Stimulated activated CD4-positive, alpha-beta T cell treated with anti-CD3 and anti-CD28 coated beads, Interleukin-1b, Interleukin-23, amount 100 ng/mL, for 48 hours (primary cell): ENCODE measurements at places on chromosomes 4 and X.

- DNase-seq: no peak
Observed at GRCh38 chr4:72701987-72702819, 133.2 kb upstream of the ADAMTS3 start.

- no peak for DNase-seq
Observed at GRCh38 chrX:107747596-107748161, 27.9 kb downstream of the TSC22D3 start.

DNA sequence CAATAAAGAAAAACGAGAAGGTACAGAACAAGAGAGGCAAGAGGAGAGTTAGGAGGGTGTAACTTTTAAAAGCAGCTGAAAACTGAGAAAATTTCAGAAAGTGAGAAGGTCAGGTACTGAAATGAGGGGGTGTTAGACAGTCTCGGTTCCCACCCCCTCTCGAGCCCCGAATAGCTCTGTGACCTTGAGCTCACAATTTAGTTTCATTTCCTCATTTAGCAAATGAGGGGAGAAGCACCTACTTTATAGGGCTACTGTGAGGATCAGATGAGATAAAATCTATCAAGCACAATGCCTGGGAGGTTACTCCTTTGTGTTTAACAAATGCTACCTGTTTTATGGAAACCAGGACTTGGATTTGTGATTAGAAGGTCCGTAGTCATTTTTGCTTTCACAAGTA lies 4.9 kb downstream of the UGT8 start:
- no peak for DNase-seq

GRCh38 chr4:88938138-88938537 lies 118.8 kb downstream of the FAM13A start:
- DNase-seq: no peak

- no peak for DNase-seq
Observed at GRCh38 chr4:38166768-38167167, 206.6 kb downstream of the PTTG2 start.

GRCh38 chrX:69150281-69150960 lies 14.8 kb downstream of the PJA1 start:
- no peak for DNase-seq

DNA sequence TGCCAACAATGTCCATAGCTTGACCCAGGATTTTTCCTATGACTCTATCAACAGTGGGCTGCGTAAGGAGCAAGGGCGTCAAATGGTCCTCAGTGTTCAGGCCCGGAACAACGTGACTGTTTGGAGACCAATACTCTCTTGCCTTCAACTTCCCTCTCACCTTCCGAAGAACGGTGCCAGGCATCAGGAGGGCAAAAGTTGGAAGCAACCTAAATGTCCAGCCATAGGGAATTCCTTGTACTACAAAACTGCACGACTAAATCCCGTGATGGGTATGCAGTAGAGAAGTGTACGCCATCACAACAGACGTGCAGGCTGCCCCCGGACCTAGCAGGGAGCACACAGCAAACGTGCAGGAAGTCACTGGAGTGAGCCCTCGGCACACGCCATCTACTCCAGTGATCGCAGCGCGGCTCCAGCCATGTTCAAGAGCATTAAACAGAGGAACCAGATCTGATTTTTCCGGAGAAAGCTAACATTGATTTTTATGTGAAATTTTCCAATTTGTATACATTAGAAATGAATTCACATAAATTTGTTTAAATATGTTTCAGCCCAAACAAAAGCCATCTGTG lies 79.0 kb downstream of the JAKMIP1 start:
- no peak for DNase-seq

GRCh38 chrX:70196961-70197720 lies 19.9 kb downstream of the DGAT2L6 start:
- peak; percentile 59 for DNase-seq

DNA sequence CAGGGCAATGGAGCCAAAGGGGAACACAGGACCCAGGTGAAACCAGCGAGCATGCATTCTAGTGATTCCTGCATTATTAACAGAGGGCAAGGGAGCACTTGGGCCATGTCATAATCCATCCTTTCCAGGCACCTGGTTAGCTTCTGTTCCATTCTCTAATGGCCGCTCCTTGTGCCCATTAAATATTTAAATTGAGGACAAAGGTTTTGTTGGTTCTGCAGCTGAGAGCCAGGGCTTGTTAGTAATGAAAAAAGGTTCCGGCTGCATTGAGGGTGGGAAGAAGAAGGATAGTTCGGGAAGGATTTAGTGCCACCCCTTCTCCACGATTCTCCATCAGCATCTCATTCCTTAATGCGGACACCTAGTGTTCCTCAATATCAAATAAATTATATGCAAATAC lies 13.6 kb downstream of the SOD3 start:
- no peak for DNase-seq

- DNase-seq: no peak
Observed at GRCh38 chrX:47204970-47205369, 11.3 kb downstream of the UBA1 start.

GRCh38 chrX:69318651-69319340 lies 153.5 kb upstream of the PJA1 start:
- no peak for DNase-seq

DNA sequence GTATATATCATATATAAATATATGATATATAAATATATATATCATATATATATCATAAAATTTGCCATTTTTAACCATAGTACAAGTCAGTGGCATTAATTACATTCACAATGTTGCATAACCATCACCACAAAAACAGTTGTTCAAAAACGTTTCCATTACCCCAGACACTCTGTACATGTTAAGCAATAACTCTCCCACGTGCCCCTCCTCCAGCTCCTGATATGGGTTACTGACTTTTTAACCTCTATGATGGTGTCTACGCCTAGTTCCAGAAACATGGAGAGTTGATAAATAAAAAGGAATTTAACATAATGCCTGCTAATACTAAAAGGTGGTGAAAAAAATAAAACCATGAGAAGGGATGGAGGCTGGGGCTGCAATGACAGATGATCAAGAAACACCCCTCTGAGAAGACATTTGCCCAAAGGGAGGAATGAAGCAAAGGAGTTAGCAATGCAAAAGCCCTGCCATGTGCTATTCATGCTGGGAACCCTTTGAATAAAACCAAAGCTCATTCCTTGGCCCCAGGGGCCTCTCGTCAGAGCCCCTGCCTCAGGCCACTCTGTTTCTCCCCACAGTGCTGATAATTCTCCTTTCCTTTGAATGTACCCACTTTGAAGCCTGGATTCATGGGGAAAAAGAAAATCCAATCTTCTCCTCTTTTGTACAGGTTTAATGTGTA lies 144.3 kb downstream of the NWD2 start:
- DNase-seq: no peak

- no peak for DNase-seq
Observed at GRCh38 chrX:111181951-111182350, 86.0 kb downstream of the PAK3 start.

GRCh38 chrX:131288738-131289511 lies at the start of gene IGSF1:
Gene IGSF1, minus strand, starts transcription at chrX:131289306. Its CDS starts 2,632 bp downstream, at chrX:131286674.
- no peak for DNase-seq

GRCh38 chrX:47831788-47832187 lies 4.9 kb upstream of the ZNF81 start:
- peak; percentile 39 for DNase-seq

- DNase-seq: peak; percentile 25
Observed at GRCh38 chr4:40629401-40630334, at the start of gene RBM47. Gene RBM47, minus strand, starts transcription at chr4:40629864. Its CDS starts 190,971 bp downstream, at chr4:40438893.

- no peak for DNase-seq
Observed at GRCh38 chrX:154460326-154460725, 2.2 kb downstream of the PLXNA3 start.

GRCh38 chrX:74449322-74449936 lies 28.1 kb downstream of the SLC16A2 start:
- peak; percentile 41 for DNase-seq
